Stimulated activated CD4-positive, alpha-beta T cell treated with anti-CD3 and anti-CD28 coated beads, Interleukin-15, amount 100 ng/mL, for 48 hours (primary cell): ENCODE measurements at places on chromosomes 4 and X.

DNA sequence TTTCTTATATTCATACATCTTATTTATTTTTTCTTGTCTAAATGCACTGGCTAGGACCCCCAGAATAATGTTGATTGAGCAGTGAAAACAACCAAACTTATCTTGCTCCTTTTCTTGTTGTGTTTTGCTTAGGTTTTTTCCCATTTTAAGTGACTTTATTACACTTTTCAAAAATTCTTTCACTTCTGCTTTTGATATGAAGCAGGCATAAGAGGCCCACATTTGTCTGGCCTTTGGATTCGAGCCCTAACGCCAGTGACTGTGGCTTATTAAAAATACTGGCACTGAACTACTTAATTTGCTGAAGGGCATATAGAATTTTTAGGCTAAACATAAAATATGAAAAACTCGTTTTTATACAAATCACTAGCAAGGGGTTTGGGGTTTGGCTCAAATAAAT lies 197.0 kb downstream of the ASB9 start:
- DNase-seq: no peak

- DNase-seq: no peak
Observed at GRCh38 chrX:111719426-111720210, 38.6 kb downstream of the ALG13 start.

GRCh38 chr4:73520821-73521220 lies 39.3 kb downstream of the AFM start:
- no peak for DNase-seq

DNA sequence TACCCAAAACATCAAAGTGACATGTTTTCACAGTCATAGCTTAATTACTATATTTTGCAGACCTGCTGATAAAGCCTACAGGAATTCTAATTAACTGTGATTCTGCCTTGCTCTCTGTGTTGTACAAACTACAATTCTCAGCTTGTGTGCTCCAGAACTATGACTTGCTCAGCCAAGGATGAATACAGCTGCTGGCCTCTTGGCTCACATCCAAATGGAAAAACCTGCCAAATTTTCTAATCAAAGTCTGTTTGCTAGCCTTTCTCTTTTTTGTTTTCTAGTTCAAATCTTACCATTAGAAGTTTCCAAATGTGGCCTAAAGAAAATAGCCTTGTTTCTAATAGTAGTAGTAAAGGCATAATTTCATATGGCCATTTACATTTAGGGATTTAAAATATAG lies 1176.8 kb downstream of the FAM133A start:
- no peak for DNase-seq

- DNase-seq: no peak
Observed at GRCh38 chr4:16360694-16361262, 134.5 kb upstream of the TAPT1 start.

DNA sequence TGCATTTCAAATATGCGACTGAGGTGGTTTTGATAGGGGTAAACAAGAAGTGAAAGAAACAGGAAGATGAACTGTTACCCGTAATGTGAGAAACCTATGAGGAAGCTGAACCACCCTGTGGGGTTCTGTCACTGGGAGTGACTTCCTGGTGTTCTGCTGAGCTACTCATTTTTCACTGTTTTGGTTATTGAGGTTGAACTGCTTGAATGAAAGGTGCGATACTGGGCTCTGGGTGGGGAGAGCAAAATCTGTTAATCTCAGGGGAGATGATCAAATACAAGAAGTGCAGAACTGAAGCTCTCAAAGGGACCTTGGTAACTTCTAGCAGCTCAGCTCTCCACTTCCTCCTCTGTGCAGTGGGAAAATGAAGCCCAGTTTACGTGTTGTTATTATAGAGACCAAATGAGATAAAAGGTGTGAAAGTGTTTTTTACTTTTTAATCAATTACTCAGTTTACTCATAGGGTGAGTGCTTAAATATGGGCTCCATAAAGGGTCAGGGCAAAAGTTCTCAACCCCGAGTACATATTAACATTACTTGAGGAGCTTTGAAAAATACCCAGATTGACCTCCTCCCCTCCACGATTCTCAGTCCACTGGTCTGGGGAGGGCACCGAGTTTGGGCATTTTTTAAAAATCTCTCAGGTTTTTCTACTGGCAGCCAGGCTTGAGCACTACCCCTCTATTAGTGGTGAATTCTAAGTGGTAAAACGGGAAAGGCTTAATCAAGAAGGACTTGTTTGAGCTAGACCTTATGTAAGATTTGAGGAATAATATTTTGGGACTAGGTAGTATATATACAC lies 66.7 kb downstream of the COQ2 start:
- DNase-seq: peak; percentile 42
